T-helper 2 cell (primary cell): ENCODE measurements at places on chromosomes 12 and 14.

- no peak for DNase-seq
These were observed 57.5 kb upstream of the GARIN2 start for GRCh38 chr14:67131691-67132090.

- DNase-seq = no peak
These were observed 7.1 kb downstream of the P2RX4 start for GRCh38 chr12:121217063-121217462.

DNA sequence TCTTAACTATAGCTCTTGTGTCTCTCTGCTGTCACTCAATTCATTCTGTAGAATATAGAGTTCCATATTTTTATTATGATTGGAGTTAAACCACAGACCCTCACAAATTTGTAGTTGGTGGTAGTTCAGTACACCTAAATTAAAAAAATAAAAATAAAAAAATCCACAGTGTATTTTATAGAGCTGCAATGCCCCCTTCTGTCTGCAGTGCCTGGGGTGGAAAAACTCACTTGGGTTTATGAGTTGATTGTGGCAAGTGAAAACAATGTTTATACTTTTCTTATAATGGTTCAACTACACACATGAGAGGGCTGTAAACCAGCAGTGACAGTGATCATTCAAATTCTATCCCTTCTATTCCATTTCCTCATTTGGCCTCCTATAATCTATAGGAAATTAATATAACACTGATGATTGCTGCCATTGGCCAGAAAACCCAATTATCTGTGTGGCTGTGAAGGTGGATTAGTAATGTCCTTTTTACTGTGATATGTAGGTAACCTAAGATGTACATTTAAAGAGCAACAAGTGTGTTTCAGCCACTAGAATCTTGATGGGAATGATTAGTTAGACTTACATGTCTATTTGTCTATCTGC lies 166.9 kb upstream of the LRIG3 start:
- DNase-seq = no peak

DNA sequence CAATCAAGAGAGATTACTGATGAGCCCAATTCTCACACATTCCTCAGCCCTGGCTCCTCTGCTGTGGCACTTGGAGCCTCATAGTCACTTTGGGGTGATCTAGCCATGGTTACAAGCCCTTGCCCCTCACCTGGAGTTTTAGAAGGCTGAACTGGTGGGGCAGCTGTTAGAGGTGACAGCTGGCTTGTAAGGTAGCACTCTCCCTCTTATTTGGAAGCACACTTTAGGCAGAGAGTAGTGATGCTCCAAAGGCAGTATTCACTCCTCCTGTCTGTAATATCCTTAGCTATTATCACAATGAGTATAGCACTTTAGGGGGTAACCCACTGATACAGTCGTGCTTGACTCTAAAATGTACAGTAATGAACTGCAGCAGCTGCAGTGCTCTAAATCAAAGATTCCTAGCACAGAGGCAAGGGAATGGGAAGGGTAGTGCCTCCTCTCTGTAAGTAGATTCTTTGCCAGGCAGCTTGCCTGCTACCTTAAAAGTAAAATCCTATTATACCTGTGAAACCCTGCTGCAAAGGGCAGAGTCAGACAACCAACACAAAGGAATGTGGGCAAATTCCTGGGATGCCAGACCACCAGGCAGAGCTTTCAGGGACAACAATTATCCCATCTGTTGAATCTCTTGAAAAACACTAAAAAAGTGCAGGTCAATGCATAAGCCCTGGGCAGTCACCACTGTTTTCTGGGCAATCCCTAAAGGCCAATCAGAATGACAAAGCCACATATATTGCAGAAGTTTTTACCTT lies 336.3 kb downstream of the NOVA1 start:
- DNase-seq = no peak

GRCh38 chr14:93234798-93235197 lies 27.7 kb downstream of the UBR7 start:
- DNase-seq = no peak

DNA sequence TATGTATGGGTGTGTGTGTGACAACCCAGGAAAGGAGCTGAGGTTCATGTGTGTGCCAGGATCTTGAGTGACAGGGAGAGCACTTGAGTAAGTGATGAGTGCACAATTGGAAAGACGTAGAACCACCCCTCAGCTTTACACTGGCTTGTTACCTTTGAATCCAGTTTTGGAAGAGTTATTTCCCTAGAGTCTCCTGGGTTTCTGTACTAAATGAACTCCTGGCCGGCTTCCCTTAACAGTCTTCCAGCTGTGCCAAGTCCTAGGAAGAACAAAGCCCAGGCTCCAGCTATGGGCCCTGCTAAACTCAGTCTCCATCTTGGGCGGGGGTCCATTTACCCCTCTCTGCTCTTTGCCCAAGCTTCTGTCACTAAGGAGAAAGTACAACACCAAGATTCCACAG lies 19.7 kb upstream of the NR1H4 start:
- DNase-seq = no peak

DNA sequence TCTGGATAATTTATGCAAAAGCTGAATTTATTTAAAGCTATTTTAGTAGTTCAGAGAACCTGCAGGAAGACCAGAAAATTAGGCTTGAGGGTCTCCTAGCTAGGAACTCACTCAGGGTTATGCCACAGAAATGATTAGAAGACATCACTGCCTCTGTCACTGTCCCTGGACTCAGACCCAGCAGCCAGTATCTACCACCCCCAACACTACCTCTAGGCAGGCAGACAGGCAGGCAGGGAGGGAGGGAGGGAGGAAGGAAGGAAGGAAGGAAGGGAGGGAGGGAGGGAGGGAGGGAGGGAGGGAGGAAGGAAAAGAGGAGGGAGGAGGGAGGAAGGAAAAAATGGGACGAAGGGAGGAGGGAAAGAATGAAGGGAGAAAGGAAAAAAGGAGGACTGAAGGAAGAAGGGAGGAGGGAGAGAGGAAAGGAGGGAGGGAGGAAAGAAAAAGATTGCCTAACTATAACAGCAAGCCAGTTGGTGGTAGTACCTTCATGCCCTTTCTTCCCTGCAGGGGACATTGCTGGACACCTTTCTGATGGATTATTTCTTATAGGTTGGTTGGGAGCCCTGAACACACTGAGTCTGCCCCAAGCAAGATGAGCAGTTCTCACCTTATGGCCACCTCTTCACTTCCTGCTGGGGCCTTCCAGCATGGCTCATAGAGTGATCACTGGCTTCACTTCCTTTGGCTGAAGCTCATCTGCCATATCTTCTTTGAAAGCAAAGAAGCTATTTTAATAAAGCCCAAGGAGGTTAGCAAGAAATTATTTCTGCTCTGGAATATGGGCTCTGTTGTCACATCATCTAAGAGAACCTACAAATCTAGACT lies 49.7 kb downstream of the KICS2 start:
- no peak for DNase-seq

DNA sequence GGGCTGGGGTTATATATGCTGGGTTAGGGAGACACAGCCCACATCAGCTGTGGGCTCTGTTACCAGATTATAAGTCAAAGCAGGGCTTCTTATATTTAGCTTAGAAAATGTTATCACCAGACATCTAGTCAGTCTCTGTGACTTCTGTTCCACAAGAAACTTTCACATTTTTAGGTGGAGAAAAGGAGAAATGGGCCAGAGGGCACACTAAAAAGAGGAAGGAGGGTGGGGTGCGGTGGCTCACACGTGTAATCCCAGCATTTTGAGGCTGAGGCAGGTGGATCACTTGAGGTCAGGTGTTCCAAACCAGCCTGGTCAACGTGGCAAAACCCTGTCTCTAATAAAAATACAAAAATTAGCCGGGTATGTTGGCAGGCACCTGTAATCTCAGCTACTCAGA lies 28.0 kb upstream of the SLC38A1 start:
- no peak for DNase-seq

DNA sequence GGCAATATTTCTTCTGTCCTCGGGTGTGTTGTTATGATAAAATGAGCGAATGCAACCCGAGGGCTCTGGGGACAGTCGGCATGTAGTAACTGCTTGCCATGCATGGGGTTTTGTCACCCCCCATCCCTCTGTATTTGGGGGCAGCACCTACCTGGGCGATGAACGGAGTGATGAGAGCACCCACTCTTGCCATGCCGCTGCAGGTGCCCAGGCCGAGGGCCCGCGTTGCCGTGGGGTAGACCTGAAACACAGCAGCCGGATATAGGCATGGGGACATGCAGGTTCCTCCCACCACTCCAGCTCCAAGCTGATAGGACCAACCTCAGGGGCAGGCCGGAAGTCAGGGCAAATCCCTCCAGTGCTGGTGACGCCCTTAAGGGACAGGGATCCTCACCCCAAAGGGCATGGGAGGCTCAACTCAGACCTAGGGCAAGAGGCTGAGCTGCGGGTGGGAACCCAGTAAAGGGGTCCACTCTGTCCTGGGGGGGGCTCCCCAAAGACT lies 35.8 kb downstream of the DAO start:
- DNase-seq = no peak

GRCh38 chr14:22471545-22472121 lies 117.4 kb downstream of the DAD1 start:
- no peak for DNase-seq

- no peak for DNase-seq
These were observed 60.0 kb downstream of the LIN52 start for GRCh38 chr14:74144789-74145188.

DNA sequence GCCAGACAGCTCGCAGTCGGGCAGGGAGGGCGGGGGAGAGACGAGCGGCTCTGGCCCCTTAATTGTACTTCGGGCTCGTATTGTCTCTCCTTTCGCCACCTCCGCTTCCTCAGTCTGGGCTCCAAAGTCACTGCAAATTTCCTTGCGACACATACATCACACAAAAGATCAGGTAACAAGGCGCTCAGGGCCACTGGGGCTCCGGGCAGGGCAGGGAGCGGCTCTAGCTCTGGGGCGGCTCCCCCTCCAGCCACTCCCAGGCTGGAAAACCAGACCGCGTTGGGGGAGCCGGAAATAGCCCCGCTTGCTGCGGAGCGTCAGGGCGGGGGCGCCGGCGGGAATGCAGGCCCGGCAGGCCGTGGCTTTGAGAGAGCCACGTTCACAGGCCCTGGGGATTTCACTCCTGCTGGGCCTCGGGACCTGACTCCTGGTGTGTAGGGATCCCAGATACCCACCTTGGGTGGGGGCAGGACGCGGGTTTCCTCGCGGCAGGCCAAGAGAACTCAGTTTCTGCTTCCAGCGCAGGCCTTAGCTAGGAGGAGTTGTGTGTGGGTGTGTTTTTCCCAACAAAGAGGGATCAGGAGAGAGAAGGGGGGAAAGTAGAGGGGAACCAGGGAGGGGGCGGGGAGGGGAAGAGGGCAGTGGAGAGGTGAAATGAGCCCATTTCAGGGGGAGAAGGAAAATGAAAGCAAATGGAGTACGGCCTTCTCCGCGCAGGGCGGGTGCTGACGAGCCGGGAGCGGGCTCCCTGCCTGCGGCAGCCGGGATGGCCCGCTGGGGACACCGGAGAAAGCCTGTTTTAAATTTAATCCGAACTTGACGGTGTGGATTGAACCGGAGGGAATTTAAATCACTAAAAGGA lies 4.4 kb upstream of the HOXC9 start:
- DNase-seq = no peak

DNA sequence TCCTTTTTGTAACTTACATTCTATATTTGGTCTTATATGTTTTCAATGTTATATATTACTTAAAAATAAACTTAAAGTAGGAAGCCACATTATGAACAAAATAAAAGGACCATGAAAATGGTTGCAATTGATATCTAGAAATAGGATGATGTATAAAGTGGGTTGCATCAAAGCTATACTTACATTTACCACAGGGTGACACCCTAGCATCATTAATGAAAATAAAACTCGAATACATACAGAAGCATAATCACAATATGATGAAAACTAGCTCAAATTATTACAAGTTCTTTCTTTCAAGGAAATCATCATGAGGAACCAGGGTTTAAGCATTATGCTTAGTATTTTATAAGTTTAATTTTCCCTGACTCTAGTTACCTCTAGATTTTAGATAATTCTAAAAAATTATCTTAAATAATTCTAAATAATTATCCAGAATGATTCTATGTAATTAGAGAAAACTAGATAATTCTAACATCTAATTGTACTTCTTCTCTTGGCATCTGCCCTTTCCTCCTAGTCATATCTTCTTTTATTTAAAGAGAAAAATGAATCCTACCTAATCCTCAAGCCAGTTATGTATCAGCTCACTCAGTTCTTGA lies 31.2 kb downstream of the TAS2R7 start:
- DNase-seq = no peak

- DNase-seq = no peak
These were observed 21.0 kb upstream of the SP1 start for GRCh38 chr12:53358836-53359419.

GRCh38 chr14:97251491-97252155 lies 454.4 kb downstream of the VRK1 start:
- no peak for DNase-seq

GRCh38 chr14:66104486-66104885 lies 381.7 kb upstream of the CCDC196 start:
- DNase-seq = no peak

DNA sequence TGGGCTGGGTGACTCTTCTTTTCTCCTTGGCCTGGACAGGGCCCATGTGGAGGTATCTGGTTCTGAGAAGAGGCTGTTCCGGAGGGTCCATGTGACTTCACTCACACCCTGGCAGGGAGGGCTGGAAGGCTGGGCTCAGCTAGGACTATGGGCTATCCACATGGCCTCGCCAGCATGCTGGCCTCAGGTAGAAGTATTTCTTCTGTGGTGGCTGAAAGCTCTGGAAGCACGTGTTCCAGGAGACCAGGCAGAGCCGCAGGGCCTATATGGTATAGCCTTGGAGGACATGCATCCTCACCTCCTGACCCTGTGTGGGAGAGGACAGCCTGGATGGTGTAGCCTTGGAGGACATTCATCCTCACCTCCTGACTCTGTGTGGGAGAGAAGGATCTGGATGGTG lies 38.2 kb upstream of the FZD10 start:
- DNase-seq = no peak

DNA sequence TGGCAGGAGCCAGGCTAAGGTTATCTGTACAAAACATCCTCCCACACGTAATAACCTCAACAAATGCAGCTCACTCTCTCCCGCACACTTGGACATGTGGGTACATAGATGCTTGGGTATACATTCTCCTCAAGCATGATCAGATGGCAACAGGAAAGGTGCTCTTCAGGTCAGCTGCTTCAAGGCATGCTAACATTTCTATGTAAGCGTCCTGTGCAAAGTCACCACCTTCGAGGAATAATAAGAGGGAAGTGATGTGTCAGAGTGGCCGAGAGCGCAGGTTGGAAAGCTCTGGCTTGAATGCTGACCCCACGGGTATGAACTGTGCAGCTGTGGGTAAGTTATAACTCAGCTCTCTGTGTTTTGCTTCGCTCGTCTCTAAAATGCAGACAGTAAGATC lies 24.2 kb upstream of the SLC6A12 start:
- DNase-seq = no peak

GRCh38 chr14:33836900-33837577 lies 113.8 kb downstream of the EGLN3 start:
- no peak for DNase-seq

DNA sequence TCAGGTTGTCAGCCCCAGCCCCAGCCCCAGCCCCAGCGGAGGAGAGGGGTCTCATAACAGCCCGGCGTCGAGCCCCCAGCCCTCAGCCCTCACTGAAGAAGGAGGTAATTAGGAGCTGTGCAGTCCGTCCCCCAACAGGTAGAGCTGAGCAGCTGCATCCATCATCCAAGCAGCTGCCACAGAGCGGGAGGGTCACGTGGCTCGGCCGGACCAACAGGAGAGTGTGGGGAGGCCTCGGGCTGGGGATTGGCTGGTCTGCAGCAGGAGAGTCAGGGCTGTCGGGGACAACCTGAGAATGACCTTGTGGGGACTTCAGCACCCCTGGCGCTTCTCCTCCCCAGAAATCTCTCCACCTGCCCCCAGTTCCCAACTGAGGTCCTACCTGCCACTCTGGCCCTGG lies 29.6 kb downstream of the SMUG1 start:
- DNase-seq = no peak
